Sciatic nerve (tissue), 2 donors: ENCODE measurements at places on chromosomes 7 and 10. TPM values are rescaled to one million over a fixed set of nuclear protein-coding genes. Genes with fewer than 3 reads are reported as not detected.

The ZNF239 gene
- total RNA-seq, result 6.2 TPM

The NT5C2 gene
- total RNA-seq, result 89.9 TPM

The FAM237B gene
- total RNA-seq, result not detected

The ADCYAP1R1 gene
- 9.1 TPM for total RNA-seq

The AHCYL2 gene
- total RNA-seq, result 46.1 TPM

DNA sequence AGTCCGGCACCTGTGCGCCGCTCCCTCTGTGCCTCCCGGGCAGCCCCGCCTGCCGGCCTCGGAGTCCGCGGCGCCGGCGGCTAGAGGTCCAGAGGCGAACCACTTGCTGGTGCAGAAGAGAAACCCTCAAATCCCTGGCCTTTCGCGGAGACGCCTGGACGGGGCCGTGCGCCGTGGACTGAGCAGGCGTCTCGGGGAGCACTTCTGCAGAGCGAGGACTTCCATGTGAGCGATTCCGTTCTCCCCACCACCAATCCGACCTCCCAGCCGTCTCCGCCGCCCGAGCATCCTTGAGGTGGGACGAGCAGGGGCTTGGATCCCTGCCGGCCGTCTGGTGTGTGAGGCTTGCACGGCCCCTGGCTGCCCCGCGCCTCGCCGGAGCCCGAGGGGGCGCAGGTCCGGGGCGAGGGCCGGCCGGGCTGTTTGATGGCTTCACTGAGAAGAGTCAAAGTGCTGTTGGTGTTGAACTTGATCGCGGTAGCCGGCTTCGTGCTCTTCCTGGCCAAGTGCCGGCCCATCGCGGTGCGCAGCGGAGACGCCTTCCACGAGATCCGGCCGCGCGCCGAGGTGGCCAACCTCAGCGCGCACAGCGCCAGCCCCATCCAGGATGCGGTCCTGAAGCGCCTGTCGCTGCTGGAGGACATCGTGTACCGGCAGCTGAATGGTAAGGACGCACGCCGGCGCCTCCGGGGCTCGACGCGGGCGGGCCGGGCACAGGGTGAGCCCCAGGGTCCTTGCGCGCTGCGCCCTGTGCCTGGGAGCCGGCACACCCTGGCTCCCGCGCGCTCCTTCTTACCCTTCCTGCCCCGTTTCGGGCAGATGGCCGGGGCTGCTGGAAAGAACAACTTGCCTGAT is 660 bp downstream of the GALNT17 start:
- no peak for DNase-seq

- DNase-seq, result no peak
Observed at GRCh38 chr10:7383442-7383841, 27.4 kb downstream of the SFMBT2 start.

DNA sequence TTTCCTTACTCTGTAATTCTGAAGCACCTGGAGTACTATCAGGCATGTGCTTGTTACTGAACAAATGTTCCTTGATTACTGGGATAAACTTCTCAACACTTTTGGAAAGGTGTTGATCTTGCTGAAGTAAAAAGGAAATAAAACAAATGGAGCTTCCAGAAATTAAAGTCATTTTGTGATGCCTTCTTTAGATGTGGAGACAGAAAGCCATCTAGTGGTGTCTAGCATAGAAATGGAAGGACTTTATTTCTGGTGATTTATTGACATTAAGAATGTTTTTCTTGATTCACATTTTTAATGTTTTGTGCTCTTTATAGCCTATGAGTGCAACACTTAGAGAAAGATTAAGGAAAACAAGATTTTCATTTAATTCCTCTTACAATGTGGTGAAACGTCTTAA is 1.4 kb downstream of the SFR1 start:
- no peak for DNase-seq

DNA sequence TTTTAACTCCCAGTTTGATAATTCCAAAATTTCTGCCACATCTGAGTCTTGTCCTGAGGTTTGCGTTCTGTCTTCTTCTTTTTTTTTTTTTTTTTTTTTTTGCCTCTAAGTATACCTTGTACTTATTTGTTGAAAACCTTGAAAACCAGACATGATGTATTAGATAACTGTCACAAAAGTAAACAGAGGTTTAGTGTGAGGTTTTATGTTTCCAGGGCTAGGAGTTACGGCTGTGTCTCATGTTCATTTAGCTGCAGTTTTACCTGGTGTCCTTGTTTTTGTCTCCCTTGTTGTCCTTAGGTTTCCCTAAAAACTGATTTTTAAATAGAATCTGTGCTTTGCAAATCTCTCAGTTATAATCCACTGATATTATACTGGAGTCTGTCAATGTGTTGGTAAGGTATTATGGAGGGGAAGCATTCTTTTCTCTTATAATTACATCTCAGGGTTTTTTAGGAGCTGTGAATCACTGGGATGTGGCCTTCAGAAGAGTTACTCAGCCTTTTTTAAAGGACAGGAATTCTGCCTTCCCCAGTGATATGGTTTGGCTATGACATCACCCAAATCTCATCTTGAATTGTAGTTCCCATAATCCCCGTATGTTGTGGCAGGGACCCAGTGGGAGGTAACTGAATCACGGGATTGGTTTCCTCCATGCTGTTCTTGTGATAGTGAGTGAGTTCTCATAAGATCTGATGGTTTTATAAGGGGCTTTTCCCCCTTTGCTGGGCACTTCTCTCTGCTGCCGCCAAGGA is 95.0 kb downstream of the CDCA7L start:
- no peak for DNase-seq

- DNase-seq, result no peak
Observed at GRCh38 chr10:73641328-73642060, at the start of gene MYOZ1. Gene MYOZ1 (minus strand): TSS chr10:73641474. CDS start chr10:73640017, 1,457 bp downstream.

GRCh38 chr10:69449841-69450240 is 1.4 kb upstream of the TSPAN15 start:
- no peak for DNase-seq

DNA sequence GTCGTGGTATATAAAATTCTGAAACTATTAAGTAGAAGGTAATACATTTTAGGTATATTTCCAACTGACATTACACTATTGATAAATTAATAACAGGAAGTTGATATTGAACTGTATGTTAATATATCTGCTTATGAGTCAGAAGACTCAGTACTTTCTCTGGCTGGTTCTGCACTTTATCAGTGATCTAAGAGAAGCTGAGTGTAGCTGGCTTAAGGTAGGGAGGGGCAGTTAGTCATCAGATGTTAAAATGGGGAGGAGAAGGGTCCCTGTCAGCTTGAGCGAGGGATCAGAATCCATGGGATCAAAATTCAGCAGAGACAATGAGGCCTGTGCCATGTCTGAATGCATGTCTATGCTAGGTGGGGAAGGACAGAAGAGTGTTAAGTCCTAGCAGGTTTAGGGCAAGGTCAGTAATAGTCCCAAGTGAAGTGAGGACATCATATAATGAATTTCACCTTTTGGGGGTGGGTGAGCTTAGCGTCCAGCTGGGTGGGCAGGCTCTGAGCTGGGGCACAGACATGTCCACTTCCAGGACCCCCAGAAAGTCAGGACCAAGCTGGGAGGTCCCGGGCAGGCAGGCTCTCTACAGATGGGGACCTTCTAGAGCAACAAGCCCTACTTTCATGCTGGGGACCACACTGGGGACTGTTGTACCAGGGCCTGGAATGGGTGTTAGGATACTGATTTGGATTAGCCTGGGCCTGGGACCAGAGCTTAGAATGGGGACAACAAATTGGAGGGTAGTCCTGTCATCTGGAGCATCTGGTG is 82.9 kb downstream of the WDFY4 start:
- DNase-seq, result no peak

GRCh38 chr7:90595801-90596670 is at the start of gene CDK14:
Gene CDK14 (plus strand): TSS chr7:90596321. CDS start chr7:90596628, 307 bp downstream.
- peak; percentile 89 for DNase-seq

DNA sequence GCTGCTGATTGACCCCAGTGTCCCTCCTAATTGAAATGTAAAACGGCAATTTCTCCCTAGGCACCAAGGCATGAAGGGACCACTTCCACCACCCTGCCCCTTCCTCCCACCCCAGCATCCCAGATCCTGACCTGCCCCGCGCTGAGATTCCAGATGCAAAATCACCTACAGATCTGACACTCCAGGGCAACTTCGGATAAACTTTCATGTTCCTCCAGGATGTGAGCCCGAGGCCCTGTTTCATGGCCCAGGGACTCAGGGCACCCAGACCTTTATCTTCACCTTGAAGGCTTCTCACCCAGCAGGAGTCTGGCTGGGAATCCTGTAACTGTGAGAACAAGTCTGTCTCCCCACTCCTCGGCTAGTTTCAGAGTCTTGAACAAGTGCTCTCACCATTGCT is 361.8 kb downstream of the PLXNA4 start:
- no peak for DNase-seq

DNA sequence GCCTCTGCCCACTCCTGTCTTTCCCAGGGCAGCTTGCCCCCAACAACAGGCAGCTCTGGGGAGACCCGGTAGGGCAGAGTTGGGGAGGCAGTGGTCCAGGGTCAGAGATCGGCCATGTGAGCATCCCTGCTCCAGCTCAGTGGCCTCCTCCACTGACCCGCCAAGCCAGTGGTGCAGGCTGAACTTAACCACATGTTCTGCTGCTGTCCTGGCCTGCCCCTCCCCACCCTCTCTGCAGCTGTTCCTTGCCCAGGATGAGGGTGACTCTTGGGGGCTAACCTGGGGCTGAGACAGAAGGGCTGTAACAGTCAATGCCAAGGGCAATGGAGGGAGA is 349.3 kb downstream of the PLXNA4 start:
- no peak for DNase-seq

GRCh38 chr7:35505066-35505465 is 189.9 kb downstream of the HERPUD2 start:
- DNase-seq, result no peak

GRCh38 chr7:70317356-70317755 is 719.1 kb downstream of the AUTS2 start:
- no peak for DNase-seq

DNA sequence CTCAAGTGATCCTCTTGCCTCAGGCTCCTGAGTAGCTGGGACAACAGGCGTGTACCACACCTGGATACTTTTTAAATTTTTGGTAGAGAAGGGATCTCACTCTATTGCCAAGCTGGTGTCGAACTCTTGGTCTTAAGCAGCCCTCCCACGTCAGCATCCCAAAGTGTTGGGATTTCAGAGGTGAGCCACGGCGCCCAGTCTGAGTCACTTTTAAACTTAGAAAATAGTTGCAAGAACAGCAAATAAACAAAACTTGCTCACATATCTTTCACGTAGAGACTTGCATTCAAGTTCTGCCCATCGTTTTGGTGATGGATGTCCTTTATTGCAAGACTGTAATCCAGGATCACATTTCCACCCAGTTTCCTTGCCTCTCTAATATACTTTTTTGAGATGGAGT is 16.6 kb downstream of the GTF2I start:
- DNase-seq, result no peak

DNA sequence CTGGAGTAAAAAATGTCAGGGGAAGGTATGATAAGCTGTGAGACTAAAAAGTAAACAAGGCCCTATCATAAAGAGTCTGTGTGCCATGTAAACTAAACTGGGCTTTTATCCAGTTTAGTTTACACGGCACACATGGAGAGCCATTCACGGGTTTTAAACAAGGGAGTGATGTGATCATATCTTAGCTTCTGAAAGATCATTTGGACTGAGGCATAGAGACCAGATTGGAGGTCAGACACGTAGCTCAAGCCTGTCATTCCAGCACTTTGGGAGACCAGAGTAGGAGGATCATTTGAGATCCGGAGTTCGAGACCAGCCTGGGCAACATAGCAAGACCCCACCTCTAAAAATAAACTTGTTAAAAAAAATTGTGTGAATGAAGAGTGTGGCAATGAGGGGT is 50.1 kb downstream of the SKIDA1 start:
- DNase-seq, result no peak

- DNase-seq, result no peak
Observed at GRCh38 chr7:151053096-151053495, 4.6 kb downstream of the CDK5 start.

GRCh38 chr10:101968940-101969321 is 87.0 kb downstream of the ARMH3 start:
- no peak for DNase-seq

- DNase-seq, result no peak
Observed at GRCh38 chr7:20359341-20359963, 28.8 kb downstream of the ITGB8 start.

DNA sequence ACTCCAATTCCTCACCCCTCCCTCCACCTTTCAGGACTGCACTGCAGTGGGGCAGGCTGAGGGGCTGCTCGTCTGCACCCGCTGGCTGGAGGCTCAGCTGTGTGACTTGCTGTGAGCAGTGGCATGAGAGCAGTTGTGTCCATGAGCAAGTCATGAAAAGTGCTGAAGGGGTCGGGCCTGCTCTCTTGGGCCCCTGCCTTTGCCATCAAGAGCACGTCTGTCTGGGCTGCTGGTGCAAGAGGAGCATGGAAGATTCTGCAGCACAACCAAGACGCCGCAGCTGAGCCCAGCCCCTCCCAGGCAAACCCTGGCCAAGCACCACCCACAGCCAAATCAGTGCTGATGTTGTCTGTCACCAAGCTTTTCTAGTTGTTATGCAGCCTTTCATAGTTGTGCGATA is 284.3 kb downstream of the TCERG1L start:
- DNase-seq, result no peak

DNA sequence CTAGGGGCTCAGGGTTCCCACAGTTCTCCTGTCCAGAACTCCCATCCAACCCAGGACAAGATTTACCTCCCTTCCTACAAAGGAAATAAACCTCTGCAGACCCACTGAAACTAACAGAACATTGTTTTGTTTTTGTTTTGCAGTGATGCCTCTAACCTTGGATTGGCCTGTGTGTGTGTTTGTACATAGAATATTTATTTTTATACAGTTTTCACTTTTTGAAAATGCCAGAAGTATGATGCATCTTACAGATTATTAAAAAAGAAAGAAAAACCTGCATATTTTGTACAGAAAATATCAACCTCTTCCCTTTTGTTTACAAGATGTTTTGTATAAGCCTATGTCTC is 94.1 kb upstream of the MACROH2A2 start:
- no peak for DNase-seq

DNA sequence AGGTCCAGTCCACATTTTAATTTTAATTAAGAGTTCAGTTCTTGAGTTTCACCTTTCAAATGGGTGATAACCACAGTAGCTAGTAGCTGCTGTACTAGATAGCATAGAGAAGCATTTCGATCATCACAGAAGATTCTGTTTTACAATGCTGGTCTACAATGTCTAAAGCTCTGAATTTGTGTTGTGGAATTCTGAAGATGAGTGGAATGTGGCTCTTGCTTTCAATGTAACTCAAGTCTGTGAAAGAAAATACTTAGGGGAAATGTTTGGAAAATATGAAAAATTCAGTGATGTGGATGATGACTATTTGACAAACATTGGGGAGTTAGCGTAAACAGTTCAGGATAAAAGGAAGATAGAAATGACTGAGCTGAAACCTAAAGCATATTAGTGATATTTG is 139.4 kb downstream of the GNAT3 start:
- DNase-seq, result no peak

DNA sequence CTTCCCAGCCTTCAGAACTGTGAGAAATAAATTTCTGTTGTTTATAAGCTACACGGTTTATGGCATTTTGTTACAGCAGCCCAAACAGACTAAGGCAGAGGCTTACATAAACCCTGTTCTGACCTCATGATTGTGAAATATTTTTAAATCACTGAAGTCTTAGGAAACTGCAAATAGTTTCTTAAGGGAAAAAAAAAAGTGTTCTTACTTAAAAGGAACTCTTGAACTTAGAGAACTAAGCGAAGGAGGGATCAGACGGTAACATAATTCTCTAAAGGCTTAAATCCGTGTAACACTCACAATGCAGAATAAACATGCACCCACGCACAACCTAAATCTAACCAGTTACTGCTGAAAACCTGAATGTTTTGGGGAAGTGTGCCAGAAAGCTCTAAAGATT is 749.1 kb upstream of the LRRTM3 start:
- DNase-seq, result no peak
